ENCODE measurements at places on chromosomes 7 and 10. TPM values are rescaled to one million over a fixed set of nuclear protein-coding genes. Genes with fewer than 3 reads are reported as not detected.

DNA sequence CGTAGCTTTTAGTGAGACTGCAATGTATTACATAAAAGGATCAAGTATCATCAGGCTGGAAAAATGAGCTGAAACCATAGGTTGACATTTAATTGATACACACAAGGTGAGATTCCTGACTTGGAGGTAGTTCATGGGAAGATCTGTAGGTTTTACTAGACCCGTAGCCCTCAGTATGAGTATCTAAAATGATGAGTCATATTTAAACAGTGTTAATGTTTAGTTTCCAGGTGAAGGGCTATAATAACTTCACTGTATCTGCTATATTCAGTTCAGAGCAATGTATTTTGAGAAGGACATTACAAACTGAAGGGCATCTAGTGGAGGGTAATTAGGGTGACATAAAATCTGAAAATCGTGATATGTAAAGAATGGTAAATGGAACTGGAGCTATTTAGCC lies 35.0 kb downstream of the ENTPD1 start:
- no peak for DNase-seq

- no peak for DNase-seq
Observed at GRCh38 chr10:56142092-56142728, 218.8 kb downstream of the ZWINT start.

DNA sequence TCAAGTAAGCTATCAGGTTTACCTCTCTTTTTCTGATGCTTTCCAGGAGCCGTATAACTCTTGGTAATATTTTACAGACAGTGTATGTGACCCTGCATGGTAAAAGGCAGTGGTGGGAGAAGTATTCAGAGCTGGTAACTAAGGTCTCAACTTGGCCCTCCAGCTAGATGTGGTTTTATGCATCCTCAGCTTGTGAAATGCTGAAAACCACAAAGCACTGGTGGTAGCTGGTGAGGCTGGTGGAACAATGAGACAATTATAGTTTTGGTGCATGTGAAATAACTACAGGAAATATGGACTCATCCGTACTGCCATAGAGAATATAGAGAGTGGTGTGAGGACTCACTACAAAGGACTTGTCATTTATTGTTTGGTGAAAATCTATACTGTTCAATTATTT lies 383.0 kb upstream of the PCDH15 start:
- DNase-seq: no peak

DNA sequence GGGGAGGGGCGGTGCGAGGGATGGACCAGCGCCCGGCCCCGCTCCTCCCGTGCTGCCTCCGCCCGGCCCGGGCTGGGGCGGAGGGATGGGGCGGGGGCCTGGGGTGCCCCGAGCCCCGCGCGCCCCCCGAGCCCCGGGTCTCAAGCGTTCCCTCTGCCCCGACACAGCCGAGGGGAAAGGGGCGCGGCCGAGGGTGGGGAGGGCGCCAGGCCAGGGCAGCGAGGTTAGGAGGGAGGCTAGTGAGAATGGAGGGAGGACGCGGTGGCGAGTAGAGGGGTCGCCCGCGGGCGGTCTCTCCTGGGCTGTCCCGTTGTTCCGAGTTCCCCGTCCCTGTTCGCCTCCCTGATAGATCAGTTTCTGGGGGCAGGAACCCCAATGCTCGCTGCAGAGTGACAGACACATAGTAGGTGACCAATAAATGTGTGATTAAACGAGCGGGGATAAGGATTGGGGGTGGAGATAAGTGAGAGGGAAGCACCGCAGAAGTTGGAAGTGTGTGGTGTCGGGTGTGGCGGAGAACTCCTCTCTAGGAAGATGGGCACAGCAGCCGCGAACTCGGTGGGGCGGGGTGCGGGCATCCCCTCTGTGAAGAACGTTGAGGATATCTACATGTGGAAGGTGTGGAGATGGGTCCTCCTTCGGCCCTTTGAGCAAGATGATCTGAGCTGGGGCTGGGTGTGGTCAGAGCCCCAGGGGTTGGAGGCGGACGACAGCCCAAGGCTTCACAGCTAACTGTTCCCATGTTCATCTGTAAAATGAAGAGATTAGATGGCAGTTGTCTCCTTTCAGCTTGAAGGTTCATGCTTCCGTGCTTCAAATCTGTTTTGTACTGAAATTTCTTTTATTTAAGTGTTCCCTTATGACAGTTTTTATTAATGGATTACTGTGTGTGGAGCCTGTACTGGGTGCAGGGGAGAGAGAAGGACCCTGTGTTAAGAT lies 580 bp downstream of the ZNF775 start:
- DNase-seq: no peak

- DNase-seq: no peak
Observed at GRCh38 chr7:91098566-91098965, 165.7 kb upstream of the FZD1 start.

DNA sequence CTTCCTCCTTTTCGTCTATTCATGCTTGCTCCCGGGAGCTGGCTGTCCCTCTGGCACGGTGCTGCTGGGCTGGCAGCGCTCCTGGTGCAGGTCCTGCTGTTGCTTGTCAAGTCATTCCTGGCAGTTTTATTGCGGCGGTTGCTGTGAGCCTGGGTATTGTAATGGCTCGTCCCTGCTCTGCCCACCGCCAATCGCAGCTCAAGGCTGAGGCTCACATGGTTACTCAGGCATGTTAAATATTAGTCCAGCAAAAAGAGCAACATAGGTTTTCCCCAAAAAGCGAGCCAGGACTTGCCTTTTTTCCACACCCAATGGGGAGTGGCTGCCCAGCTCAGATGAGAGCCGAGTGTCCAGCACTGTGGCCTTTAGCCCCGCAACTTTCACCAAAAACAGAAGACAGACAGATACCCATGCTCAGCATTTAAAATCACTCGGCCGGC lies 492.9 kb upstream of the FOXK1 start:
- no peak for DNase-seq

DNA sequence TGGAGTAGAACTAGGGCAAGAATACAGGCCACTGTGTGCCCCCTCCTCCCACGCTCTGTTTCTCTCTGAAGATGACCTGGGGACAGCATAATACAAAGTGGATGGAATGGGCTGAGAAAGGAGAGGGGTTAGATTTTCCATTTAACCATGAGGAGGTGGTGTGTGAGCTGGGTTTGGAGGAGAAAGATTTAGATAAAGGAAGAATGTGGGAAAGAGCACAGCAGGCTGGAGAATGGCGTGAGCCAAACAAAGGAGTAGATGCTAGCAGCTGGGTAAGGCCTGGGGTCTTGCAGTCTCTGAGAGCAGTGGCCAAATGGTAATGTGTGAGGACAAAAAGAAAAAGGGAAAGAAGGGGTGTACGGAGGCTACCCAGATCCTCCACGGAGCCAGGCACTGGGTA lies 8.6 kb downstream of the PNLIPRP2 start:
- no peak for DNase-seq

GRCh38 chr10:34231441-34232180 lies 583.5 kb downstream of the PARD3 start:
- no peak for DNase-seq

- no peak for DNase-seq
Observed at GRCh38 chr7:28155019-28155660, 25.5 kb downstream of the JAZF1 start.

Gene PON1
- total RNA-seq: not detected

Gene CLCN1
- 0.19 TPM for total RNA-seq

Gene FAM25A
- not detected for total RNA-seq

Gene NEBL
- total RNA-seq: not detected

Gene PARD3
- 0.14 TPM for total RNA-seq

Data from natural killer cell (primary cell).